ENCODE measurements at places on chromosomes 12 and 14.

GRCh38 chr14:57999471-57999870 lies 133.6 kb upstream of the SLC35F4 start:
- no peak for DNase-seq

DNA sequence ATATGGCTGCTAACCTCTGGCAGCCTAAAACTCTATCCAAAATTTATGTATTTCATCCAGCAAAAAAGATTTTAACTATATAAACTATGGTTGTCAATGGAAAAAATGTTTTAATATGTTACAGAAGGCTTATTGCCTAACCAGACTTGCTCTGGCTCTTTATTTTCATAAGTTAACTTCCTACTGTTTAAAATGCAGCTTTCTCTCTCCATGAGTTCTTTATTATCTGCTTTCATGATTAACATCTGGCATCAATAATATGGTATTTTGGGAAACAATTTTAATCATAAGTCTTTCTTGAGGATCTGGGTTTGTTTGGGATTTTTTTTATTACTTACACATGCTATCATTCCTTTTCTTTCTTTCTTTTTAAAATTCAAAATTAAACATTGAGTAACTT lies 20.5 kb downstream of the KERA start:
- DNase-seq, result no peak

- no peak for DNase-seq
Measured at GRCh38 chr12:58247633-58248032, 306.3 kb downstream of the ATP23 start.

- no peak for DNase-seq
Measured at GRCh38 chr14:71590131-71590530, 342.1 kb upstream of the RGS6 start.

- DNase-seq, result no peak
Measured at GRCh38 chr12:94230357-94230905, 82.1 kb downstream of the PLXNC1 start.

DNA sequence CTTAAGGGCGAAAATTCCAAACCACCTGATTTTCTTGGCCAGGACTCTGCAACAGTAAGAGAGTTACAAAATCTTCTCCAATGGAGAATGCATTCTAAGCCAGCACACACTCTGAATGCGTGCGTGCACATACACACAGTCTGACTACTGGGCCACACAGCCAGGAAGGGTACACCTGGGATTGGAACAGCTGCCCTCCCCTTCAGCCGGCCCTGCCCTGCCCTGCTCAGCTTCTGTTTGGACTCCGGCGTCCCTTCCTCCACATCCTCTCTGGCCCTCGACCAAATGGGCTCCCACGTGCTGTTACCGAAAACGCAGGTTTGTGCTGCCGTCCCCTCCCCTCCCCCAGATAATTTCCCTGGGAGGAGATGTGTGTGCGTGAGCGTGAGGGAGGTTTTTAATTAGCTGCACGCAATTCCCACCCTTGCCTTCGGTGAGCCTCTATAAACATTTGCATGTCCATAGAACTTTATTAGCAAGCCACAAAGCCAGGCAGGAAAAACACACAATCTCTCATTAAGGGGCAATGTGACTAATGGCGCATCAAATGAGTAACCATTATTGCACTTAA lies 43.0 kb downstream of the CCNK start:
- DNase-seq, result no peak

GRCh38 chr14:75389679-75390078 lies 38.1 kb upstream of the JDP2 start:
- DNase-seq, result no peak

- DNase-seq, result no peak
Measured at GRCh38 chr12:95439461-95440230, 34.3 kb upstream of the METAP2 start.

DNA sequence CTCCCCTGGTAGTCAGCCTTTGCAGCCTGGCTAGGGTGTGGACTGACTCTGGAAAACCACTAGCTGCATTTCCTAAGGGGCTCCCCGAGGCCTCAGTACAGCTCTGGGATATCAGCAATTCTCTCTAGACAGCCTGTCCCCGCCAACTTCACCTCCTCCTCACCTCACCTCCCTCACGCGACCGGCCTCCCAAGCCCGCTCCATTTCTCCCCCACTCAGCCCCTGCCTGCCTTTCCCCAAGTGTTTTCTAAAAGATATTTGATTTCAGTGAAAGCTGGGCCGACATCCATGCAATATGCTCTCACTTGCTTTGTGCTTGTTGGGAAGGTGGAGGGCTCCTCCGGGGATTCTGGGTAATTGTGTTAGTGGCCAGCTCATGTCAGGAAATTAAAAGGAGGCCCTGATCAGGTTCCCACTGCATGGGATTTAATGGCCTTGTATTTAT lies 91.8 kb downstream of the ESRRB start:
- no peak for DNase-seq

- no peak for DNase-seq
Measured at GRCh38 chr12:98059659-98060343, 455.6 kb upstream of the TMPO start.

DNA sequence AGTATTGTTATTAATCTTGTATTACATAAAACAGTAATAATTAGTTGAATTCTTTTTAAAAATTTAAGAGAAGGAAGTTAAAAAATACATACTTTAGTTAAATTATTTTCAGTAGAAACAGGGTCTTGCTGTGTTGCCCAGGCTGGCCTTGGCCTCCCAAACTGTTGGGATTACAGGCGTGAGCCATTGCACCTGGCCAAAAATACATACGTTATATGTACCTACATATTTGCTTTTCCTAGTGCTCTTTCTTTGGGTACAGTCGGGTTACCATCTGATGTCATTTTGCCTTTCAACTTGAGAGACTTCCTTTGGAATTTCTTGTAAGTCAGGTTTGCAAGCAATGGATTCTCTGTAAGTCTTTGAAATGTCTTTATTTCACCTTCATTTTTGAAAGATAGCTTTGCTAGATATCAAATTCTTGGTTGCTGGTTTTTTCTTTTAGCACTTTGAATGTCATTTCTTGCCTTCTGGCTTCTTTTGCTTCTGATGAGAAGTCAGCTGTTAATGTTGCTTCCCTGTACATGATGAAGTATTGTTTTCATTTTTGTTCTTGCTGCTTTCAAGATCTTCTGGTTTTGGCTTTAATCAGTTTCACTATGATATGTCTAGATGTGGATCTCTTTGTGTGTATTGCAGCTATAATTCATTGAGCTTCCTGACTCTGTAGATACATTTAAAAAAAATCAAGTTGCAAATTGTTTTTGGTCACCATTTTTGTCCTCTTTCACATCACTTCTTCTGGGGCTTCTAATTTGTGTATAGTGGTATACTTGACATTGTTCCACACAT lies 84.4 kb downstream of the SPATS2 start:
- no peak for DNase-seq

DNA sequence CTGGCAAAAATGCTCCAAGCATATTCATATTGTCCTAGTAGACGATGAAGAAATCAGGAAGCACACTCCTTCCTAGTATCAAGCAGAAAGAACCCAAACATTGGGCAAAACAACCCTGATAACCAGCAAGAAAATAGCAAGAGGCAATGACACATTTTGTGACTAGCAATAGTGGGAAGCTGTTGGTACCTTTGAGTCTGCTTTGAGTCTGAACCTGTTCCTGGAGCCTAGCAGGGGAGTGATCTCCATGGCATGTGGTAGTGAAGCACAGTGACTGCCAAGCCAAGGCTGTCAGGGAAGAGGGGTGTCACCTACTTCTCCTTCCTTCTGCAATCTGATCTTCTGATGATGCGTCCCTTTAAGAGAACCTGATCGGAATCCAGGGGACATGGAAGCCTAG lies 533.9 kb downstream of the VRK1 start:
- no peak for DNase-seq

DNA sequence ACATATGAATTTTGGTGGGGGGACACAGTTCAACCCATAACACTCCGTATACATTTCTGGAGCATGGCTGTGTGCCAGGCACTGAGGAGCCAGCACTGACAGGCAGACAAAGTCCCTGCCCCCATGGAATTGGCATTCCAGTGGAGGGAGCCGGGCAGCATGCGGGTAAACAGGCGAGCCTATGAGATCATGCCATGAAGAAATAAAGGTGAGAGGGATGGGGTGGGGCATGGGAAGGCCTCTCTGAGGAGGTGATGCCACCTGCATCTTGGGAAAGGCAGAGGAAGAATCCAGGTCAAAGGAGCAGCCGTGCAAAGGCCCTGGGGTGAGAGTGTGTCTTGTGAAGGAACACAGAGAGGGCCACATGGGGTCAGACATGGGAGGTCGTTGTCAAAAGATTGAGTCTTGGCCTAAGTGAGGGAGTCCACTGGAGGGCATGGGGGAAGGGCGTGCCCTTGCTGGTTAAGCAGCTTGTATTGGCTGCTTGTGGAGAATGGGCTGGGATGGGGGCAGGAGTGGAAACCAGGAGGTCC lies 3.6 kb downstream of the OTUB2 start:
- DNase-seq, result no peak

DNA sequence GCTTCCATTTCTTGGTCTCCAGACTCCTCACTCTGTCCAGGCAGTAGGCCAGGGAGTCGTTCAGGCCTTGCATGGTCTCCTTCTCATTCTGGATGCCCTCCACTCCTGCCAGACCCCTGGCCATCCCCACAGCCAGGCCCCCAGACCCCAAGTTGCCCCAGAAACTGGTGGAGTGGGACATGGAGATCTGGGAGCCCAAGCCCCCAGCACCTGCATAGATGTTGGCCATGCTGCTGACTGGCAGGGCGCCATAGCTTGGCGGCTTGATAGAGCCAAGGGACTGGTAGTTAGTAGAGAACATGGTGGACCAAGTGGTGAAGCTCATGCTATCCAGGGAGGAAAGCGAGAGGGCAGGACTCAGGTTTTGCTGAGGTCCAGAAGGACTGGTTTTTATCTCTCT lies 21.2 kb upstream of the INSM2 start:
- DNase-seq, result no peak

DNA sequence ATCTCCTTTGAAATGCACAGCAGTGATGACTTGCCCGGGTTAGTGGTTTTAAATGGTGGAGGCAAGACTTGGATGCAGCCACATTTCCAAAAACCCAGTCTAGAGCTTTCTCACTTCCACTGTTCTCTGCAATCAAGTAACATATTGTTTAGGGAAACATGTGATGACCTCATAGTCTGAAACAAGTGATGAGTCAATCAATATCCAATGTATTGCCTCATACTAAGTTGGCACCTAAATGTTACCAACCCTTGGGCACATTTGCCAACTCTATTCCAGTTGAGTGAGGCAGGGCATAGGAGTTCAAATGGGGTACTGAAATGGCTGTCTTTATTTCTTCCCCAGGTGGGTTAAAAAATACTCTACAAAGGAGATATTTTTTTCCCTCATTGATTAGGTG lies 1105.4 kb downstream of the VRK1 start:
- DNase-seq, result no peak

DNA sequence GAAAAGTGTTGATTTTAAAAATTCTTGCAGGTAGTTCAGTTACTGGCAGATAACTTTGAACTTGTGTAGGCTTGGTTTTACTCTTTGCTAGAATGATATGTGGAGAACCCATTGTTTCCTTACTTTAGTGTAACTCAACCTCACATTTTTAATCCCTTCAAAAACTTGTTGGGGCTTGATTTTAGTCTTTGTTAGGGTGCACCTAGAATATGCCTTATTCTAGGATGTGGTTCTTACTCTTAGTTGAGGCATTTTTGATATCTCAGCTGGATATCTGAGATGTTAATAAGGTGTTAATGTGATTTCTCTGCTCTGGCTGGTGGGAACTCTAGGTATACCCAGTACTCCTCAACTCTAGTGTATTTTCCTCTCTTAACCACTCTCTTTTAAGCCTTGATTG lies 10.0 kb downstream of the MNAT1 start:
- DNase-seq, result no peak

GRCh38 chr12:96044017-96044942 lies 8.9 kb upstream of the LTA4H start:
- DNase-seq, result no peak

GRCh38 chr14:32696325-32697091 lies 242.2 kb upstream of the NPAS3 start:
- DNase-seq, result no peak

DNA sequence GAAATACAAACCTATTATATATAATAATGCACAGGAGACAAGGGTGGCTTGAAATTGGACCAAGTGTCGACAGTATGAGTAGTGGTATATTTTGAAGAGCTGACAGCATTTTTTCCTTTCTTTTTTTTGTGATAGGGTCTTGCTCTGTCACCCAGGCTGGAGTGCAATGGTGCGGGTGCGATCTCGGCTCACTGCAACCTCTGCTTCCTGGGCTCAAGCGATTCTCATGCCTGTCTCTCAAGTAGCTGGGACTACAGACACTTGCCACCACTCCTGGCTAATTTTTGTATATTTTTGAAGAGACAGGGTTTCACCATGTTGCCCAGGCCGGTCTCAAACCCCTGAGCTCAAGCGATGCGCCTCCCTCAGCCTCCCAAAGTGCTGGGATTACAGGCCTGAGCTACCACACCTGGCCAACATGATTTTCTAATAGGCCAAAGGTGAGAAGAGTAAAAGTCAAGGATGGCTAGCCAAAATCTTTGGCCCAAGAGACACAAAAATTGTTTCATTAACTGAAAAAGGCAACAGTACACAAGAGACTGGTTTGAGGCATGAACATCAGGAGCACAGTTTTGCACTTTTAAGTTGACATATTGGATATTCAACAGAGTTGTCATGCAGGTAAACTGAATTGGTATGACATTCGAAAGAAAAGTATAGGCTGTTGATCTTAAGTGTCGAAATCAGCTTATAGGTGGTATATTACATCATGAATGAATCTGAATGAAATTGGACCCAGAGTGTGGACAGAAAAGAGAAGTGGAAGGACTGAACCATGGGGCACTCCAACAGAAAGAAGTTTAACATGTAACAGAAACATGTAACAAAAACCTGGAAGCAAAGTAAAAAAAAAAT lies 12.5 kb downstream of the HNRNPC start:
- DNase-seq, result no peak

DNA sequence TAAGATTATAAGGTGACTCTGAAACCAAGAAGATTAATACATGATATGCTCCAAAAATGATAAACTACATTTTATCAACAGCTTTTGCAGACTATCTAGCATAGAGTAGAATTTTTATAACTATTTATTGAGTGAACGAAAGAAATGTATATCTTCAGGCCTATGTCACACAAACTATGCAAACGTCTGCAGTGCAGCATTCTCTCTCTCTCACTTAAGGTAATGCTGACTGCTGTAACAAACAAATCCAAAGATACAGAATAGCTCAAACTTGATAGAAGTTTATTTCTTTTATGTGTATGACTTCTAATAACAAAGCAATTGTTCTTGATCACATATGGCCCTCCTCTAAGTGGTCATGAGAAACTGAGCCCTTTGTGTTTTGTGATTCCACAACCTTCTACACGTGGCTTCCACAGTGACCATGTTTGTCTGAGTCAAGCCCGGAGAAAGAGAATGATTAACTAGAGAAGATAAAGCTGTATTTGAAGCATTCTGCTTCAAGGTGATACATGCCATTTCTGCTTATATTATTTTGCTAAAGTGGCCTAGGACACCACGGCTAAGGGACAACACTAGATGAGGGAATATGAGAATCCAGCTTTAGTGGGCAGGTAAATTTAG lies 1352.7 kb upstream of the TMEM132C start:
- no peak for DNase-seq
